ENCODE measurements at places on chromosomes 4 and X.

DNA sequence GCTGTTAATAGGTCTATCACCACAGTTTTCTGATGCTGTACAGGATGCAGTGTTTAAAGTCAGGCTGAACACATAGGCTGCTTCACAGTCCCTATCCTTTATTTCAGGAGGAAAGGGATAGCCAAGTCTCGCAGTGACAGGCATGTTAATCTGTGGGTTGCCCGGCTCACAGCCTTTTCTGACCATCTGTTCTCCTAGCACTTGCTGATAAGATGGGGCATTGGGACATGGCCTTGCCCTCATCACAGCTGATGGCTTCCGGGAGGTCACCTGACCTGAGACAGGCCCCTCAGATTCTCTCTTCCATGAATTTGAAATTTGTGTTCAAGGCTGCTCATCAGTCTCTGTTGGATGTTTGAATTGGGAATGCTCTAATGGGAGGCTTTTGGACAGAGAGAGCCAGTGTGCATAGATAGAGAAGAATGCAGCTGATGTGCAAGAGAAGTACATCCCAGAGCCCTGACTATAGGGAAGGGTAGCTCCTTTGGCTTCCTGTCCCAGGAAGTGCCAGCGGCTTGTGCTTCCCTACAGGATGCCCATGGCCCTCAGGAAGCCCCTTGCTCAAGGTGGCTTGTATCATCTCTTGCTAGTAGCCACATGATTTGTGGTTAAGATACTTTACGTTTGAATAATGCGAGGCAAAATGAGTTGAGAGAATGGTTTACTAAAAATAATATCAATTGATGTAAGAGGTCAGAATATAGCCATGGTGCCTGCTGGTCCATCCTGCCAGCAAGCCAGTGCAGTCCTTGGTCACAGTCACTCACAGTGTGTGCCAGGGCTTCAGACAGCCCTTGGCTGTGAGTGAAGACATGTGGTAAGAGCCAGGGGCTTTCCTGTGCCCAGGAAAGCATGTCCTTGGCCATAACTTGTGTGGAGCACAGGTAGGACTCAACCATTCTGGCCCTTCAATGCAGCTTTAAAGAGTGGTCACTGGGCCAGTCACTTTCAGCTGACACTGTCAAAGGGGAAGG, 88.6 kb downstream of the TSPAN7 start:
- no peak for DNase-seq

DNA sequence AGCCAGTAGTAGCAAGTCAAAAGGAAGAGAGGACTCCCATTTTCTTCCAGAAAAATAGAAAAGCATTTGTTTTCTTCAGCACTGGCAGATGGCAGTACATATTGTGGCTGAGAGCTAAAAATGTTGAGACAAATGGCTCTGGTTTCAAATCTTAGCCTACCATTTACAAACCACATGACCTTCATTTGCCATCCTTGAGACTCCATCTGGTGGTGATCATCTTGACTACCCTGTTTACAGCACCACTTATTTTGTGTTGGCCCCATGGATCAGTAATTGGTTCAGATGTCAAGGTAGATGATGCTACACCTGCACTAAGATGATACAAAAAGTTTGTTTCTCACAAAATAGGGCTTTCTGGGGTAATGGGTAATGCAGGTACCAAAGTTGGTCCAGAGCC, 951.8 kb upstream of the IGFBP7 start:
- DNase-seq: no peak

DNA sequence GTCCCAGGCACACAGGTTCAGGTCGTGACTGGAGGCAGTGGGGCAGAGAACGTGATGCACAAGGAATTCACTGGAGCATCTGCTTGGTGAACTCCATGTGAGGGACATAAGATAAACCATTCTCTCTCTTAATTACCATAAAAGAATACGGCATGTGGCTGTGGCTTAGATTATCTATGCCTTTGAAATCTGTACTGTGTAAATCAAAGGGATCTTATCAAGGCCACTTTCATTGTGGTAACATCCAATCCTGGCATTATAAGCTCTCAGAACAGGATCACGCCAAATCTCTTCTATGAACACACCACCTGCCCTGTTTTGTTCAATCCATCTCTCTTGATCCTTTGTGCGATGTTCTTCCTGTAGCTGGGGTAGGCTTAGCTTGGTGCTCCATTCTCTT, 192.3 kb downstream of the SPATA18 start:
- no peak for DNase-seq

DNA sequence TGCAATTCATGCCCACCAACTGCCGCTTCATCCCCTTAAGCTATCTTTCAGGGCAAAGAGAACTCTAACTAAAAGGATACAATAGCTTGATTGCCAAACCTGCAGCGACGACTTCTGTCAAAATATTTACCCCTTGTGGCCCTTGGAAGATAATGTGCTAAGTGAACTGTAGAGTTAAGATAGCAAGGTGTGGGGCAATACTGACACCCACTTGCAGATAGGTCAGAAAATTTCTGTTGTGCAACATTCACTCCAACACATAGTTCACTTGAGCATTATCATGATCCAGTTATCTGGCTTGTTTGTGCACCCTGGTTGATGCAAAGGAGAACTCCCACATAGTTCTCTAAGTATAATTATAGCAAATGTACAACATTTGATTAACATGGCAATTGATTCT, 55.6 kb downstream of the RHOXF2B start:
- DNase-seq: no peak

GRCh38 chr4:8585186-8585585, 5.0 kb downstream of the GPR78 start:
- DNase-seq: no peak

DNA sequence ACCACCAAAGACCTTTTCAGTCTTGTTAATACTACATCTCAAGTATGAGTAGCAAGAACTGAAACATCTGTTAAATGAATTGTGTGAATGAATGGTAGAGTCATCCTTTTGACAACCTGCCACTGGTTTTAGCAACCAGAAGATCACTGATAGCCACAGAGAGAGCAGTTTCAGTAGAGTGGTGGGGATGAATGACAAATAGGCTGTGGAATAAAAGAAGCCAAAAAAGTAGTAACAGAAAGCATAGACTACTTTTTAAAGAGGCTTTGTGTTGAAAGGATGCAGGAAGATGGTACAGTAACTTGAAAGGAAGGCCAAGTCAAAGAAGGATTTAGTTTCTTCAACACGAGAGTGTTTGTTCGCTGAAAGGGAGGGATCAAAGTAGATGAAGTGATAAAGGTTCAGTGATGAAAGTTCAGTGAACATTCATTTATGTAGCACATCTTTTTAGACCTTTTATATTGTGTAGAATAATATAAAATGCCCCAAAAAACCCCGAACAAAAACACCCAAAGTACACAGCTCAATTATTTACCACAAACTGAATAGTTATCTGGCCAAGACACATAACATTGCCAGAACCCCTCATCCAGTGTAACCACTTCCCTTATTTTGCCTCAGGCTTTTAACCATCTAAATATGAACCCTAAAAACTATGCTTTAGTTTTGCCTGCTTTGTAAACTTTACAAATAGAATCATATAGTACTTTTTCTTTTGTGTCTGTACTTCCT, 40.1 kb upstream of the EIF1AX start:
- DNase-seq: no peak

DNA sequence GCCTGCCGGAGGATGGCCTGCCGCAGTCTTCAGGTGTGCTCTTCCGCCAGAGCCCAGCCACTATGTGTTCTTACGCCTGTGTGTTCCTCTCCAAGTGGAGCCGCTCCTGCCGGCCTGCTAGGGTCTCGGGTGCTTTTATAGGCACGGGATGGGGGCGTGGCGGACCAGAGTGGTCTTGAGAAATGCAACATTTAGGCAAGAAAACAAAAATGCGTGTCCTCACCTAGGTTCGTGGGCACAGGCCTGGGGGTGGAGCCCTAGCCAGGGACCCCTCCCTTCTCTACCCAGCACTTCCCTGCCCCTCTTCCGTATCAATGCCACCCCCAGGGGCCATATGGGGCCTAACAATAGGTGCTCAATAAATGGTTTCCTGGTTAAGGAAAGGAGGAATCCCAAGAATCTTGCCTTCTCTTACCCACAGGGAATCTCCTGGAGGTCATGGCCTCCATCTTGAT, 34.4 kb upstream of the LRBA start:
- no peak for DNase-seq

GRCh38 chr4:137674066-137674465, 141.8 kb upstream of the PCDH18 start:
- no peak for DNase-seq

- DNase-seq: no peak
Observed at GRCh38 chrX:2550328-2551020, 49.7 kb upstream of the DHRSX start.

DNA sequence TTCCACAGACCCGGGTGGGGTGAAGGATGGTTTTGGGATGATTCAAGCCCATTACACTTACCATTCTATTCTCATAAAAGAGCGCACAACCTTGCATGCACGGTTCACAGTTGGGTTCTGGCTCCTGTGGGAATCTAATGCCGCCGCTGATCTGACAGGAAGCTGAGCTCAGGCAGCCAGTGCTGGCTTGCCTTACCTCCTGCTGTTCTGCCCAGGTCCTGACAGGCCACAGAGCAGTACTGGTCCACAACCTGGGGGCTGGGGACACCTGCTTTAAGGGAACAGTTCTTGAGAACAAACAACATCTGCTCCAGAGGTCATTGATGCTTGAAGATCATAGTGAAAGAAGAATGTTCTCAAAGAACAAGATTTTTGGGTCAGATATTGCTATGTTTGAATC, 8.0 kb upstream of the HS3ST1 start:
- DNase-seq: no peak

DNA sequence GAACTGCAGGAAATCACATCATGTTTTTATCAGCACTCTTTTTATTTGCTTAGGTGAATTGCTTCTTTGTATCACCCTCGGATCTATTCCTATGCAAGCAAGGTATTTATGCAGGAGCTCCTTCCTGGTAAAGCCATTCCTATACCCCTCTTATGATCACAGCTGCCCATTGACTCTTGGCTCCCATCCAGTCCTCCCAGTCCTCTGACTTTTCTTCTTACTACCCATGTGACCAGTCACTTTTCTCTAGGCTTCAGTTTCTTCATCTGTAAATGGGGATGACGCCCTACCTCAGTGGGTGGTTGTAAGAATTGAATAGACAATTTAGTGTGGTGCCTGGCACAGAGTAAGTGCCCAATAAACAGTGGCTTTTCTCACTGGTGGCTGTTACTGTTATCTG, 144.9 kb downstream of the FHIP1A start:
- DNase-seq: no peak

- DNase-seq: no peak
Observed at GRCh38 chr4:71221510-71222466, 117.0 kb upstream of the SLC4A4 start.

- DNase-seq: no peak
Observed at GRCh38 chrX:39491548-39492297, 606.0 kb downstream of the BCOR start.

- no peak for DNase-seq
Observed at GRCh38 chrX:104695593-104695992, 129.6 kb downstream of the IL1RAPL2 start.

DNA sequence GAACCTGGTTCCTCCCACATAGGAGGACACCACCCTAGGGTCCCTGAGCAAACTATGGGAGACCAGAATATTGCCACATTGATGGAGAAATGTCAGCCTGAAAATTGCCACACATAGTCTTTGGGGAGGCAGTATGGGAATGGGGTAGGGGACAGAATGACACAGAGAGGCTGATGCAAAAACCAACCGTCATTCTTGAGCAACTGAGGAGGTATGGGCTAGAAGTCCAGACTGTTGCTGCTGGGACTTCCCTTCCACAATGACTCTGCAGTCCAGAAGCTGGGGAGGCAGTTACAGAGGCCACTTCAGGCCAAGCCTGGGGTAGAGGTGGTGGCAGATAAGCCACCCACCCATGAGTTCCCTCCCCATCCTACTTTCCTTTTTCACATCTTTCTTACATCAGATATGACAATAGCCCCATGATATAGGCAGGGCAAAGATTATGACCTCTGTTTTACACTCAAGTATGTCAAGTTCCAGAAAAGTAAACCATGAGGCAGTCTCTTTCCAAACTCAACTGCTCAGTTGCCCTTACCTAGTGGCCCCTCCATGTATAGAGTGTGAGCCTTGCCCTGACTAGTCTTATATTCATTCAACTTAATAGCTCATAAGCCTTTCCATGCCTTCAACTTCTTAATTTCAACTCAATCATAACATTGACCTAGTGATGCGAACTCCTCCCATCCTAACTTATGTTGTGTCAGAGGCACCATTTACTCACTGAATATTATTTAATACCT, 41.7 kb downstream of the VSIG4 start:
- DNase-seq: no peak

GRCh38 chrX:79361192-79361870, 5.8 kb downstream of the ITM2A start:
- no peak for DNase-seq

DNA sequence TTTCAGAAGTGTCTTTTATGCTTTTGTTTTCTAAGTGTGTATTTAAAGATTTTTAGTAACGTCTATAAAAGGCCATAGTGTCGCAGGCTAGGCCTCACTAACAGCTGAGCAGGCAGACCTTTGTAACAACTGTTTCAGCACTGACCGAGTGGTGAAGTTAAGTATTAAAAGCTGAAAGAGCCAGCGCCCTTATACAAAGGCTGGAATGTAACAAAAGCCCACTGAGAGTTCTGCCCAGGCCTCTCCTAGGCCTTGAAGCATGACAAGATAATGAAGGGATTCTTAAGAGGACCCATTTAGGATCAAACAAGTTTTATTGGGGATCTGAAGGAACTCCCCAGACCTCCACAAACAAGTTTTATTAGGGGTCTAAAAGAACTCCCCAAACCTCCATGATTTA, 722.5 kb upstream of the PRKX start:
- no peak for DNase-seq

GRCh38 chr4:54731976-54732375, 74.2 kb downstream of the KIT start:
- no peak for DNase-seq

GRCh38 chr4:86981789-86982188, 47.0 kb downstream of the AFF1 start:
- DNase-seq: no peak

GRCh38 chrX:50615570-50616158, 145.0 kb upstream of the DGKK start:
- no peak for DNase-seq

- no peak for DNase-seq
Observed at GRCh38 chrX:108138814-108139702, 47.5 kb downstream of the ATG4A start.

GRCh38 chr4:145177511-145177905, 2.9 kb downstream of the OTUD4 start:
- no peak for DNase-seq

DNA sequence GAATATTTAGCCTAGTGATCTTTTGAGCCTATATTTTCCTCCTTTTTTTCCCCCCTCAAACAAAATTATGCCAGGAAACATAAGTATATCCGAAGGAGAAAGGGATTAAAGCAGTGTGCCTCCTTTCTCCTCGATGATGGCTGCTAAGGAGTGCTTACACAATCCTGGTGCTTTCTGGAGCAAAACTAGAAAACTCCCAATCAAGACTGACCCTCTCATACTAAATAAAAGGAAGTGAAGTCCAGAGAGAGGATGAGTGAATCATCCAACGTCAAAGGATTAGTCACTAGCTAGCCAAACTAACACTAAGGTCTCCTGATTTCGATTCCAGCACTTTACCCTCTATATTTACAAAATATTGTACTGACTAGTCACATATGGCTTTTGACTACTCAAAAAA, 146.8 kb downstream of the PPP3CA start:
- DNase-seq: no peak

- no peak for DNase-seq
Observed at GRCh38 chrX:57313583-57314215, 27.2 kb downstream of the FAAH2 start.

- DNase-seq: no peak
Observed at GRCh38 chr4:2595952-2596552, 59.6 kb downstream of the FAM193A start.

- DNase-seq: no peak
Observed at GRCh38 chrX:10722851-10723250, 102.5 kb upstream of the MID1 start.

GRCh38 chr4:22514001-22514400, 1.9 kb downstream of the ADGRA3 start:
- no peak for DNase-seq

Data from stimulated activated CD8-positive, alpha-beta memory T cell treated with anti-CD3 and anti-CD28 coated beads, Interleukin-4, amount 100 ng/mL, for 1 hour (primary cell).